ENCODE measurements at places on chromosomes 3 and 15.

DNA sequence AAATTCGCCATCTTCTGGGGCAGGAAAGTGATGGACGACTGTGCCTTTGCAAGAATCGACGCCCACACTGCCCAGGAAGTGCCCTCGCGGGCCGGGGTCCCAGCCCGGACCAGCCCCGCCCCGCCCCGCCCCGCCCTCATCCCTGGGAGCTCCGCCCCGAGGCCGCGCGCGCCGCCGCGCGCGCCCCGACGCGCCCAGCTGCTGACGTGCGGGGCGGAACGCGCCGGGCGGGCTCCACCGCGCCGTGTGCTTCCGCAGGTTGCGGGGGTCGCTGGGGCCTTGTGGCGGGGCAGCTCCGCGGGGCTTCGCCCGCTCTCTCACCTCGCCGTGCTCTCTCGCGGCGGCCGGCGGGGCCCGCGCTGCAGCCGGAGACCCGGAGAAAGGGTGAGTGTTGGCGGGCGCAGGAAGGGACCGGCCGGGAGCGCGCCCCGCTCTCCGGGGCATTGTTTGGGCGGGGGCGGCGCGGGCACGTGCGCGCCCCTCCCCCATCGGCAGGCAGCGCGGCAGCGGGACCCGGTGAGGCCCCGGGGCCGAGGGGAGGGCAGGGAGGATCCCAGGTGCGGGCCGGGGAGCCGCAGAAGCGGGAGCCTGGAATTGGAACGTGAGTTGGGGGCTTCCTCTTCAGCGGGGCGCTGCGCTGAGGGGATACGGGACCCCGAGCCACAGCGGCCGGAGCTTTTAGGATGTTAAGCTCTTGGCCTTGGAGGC lies at the start of gene YEATS2:
TSS of gene YEATS2 (plus strand) at position 188 of the 708 bp plus-strand sequence. CDS start 17,366 bp downstream, outside the sequence.
- peak; percentile 65 for DNase-seq

- DNase-seq, result no peak
These were observed 4.4 kb downstream of the IL5RA start for GRCh38 chr3:3105815-3106214.

DNA sequence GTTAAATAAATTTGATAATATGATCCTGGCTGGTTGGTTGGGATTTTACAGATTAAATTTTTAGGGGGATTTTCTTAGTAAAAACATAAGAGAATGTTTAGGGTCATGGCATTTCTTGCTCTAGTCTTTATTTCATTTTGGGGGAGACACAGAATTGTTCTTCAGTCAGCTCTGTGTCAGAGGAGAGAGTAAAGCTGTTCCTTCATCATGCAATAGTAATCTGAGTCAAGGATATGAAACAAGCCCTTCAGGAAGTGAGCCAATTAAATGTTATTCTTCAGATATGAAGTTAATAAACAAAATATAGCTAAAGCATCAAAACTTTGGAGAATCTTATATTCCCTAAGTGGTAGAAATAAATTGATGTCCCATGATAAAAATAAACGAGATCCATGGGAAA lies 22.9 kb upstream of the SLC4A7 start:
- DNase-seq, result no peak

DNA sequence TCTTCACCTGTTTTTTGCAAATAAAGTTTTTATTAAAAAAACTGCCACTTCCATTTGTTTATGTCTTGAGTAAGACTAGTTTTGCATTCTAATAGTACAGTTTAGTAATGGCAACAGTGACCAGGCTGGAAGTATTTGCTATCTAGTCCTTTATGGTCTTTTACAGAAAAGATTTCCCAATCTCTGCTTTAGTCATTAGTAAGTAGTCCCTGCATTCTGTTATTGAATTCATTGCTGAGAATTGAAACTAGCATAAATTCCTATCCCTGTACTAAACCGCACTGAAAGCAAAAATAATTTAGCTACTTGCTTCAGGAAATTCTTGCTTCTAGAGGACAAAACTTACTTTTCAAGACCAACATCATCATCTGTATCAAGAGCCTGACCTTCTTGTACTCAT lies 46.2 kb downstream of the CNTN6 start:
- DNase-seq, result no peak

DNA sequence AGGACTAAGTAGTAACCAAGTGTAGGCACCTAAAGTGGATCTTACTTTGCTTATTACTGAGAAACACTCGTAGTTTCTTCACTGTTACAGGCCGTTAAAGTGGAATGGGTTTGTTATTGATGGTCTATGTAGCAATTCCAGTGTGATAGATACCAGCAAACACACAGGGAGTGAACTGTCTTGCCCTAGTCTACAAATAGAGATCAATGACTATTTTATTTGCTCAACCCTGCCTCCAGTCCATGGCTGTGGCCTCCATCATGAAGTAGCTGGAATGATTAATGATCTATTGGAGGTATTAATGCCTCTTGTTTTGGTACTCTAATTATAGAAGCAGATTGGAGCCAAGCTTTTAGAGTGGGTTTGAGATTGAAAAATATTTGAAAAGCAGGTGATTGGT lies 362.7 kb upstream of the AZI2 start:
- DNase-seq, result no peak

GRCh38 chr15:101615986-101616848 lies 36.0 kb downstream of the TM2D3 start:
- DNase-seq, result no peak

- DNase-seq, result no peak
These were observed 31.5 kb upstream of the TM4SF4 start for GRCh38 chr3:149442851-149443544.

- no peak for DNase-seq
These were observed 895.0 kb downstream of the TBL1XR1 start for GRCh38 chr3:176302271-176302670.

DNA sequence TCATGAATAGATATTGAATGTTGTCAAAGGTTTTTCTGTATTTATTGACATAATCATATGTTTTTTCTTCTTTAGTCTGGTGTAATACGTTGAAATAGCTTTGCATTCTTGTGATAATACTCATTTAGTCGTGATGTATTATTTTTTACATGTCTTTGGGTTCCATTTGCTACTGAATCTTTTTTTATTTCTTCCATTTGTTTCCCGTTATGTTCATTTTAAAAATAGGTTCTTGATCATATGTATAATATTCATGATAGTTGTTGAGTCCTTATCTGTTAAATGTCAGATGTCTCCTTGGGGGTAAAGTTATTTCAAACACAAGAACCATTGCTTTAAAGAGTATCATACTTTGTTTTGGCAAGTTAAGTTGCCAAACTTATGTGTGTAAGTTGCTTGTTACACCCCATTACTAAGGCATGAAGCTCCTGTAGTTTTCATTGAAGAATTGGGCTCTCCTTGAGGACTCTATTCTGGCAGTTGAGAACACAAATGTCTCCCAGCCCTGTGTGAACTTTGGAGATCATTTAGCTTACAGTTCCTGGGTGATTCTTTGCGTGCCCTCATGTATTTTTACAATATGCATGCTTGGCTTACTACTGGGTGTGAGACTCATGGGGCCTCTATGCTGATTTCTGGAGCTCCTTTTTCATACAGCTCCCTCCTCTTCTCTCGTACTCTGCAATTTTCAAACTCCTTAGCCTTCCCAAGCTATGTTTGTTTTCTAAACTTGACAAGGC lies 8.3 kb downstream of the AKAP13 start:
- DNase-seq, result no peak

DNA sequence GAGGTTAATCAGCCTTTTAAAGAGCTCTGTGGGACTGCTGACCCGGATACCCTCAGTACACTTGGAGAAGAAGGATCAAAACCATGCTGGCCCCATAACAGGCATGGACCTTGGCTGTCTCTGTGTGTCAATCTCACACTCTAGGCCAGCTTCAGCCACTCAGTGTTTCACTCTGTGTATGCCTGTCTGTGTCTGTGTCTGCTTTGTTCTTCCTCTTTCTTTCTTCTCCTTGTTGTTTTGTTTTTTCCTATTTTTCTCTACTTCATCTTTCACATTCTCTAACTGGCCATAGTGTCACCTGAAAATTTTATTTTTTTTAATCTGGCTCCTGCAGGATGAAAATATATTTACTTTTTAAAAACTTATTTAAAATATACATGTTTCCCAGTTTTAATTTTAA lies 51.1 kb downstream of the SERP1 start:
- no peak for DNase-seq

GRCh38 chr3:16480861-16481545 lies 32.5 kb downstream of the RFTN1 start:
- DNase-seq, result no peak

- no peak for DNase-seq
These were observed 54.6 kb upstream of the ATOSA start for GRCh38 chr15:52733696-52734255.

- no peak for DNase-seq
These were observed 2.7 kb downstream of the BNIP2 start for GRCh38 chr15:59686389-59686788.

- no peak for DNase-seq
These were observed 533.1 kb upstream of the NAALADL2 start for GRCh38 chr3:174325834-174326700.

DNA sequence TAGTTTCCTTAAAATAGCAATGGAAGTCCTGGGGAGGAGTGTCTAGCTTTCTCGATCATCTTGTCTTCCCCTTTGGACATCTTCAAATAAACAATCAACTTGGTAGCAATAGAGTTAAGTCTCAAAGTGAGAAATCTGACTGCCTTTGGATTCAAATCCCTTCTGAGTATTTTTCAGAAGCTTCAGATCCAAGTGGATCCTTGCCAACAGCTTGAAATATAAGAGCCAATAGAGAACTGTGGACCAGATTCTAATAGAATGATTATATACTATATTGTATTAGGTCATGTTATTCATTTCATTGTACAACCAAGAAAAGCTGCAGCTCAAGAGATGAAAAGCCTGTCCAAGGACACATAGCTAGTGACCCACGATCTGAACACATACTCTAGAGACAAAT lies 60.2 kb downstream of the SYNPR start:
- no peak for DNase-seq

DNA sequence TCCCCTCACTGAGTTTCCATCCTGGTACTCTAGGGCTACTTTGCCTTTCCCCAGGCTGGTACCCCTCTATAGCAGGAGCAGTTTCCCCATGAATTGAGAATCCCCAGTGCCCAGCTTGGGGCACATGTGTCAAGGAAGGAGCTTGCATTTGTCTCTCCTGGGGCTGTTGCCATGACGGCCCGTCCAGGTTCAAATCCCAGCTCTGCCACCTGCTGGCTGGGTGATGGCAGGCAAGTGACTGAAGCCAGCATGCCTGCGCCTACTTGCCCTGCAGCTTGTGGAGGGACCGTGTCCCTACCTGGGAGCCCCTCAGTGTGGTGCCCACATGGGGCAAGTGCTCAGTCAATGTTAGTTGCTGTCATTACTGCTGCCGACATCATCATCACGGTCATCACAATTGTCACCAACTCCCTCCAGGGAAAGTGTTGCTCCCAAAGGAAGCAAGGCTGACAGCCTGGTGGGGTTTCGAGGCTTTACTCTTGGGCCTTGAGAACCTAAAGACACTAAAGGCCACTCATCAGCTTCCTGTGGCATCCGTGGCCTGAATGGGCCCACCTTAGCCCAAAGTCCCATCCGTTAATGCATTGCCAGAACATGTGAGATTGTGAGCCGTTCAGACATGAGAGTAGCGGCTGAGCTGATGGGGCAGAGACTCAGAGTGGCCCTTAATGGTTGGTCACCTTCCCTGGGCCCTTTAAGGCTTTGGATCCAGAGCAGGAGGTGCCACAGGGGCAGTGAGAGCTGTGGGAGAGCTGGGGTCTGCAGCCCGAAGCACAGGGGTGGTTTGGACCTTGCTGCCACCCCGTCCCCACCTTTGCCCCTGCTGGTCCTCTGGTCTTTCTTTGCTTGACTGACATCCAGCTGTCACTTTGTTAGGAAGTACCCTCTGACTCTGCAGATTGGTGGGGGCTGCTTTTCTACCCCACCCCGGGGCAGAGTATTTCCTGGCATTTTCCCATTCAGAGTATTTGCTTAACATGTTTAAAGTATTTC lies 144.4 kb downstream of the DNAJB8 start:
- DNase-seq, result peak; percentile 14

DNA sequence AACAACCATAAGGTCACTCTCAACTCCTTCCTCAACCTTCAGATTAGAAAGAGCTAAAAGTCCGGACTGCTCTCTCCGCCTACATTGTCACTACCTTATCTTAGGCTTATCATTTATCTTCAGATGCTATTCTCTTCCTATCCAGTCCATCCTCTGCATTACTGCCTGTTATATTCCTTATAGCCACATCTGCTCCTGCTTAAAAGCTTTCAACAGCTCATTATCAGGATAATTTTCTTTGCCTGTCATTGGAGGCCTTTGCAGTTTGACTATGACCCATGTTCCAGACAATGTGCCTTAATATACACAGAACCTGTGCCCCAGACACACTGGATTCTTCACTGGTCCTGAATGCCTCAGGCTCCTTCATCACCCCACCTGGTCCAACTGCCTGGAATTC lies 184.1 kb upstream of the SETMAR start:
- DNase-seq, result no peak

DNA sequence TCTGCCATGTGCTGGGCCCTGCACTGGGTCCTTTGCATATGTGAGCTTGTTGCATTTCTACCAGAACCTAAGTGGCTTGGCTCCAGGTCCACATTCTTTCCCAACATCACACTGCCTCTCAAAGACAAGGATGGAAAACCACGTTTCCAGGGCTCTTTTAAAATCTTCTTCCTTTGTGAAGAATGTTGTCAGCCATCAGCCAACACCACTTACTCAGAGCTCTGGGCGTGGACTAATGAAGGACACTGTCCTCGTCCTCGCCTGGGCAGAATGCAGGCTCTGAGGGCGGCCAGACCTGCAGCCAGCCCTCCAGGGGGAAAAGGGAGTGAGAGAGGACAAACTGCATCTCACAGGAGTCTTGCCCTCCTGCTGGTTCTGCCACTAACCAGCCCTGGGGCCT lies 49.7 kb downstream of the MAGEF1 start:
- no peak for DNase-seq

GRCh38 chr3:159380891-159381290 lies 579.0 kb downstream of the MFSD1 start:
- DNase-seq, result no peak

- no peak for DNase-seq
These were observed 292.0 kb upstream of the SLCO3A1 start for GRCh38 chr15:91561371-91562100.

- DNase-seq, result no peak
These were observed 427.5 kb downstream of the TUSC7 start for GRCh38 chr3:117137065-117137464.

DNA sequence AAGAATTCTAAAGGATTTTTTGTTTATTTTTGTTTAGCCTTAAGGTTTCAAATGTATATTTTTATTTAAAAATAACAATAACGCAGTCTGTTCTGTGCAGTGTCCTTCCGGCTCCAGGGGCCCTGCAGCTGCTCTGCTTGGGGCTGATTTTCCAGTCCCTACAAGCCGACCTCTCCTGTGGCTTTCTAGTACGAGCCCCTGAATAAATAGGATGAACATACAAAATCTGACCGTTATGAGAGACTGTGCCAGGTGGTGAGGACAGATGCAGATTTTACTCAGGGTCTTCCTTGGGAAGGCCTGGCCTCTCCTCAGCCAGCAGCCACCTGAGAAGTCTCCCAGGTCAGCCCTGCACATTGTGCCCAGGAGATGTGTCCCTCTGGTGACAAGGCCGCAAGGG lies 59.2 kb upstream of the ADAMTS17 start:
- no peak for DNase-seq

All from stimulated activated CD8-positive, alpha-beta memory T cell treated with anti-CD3 and anti-CD28 coated beads, Interleukin-2, amount 100 ng/mL, for 48 hours (primary cell).